ENCODE measurements at places on chromosomes 7 and 10.

- DNase-seq, result no peak
Observed at GRCh38 chr10:103982639-103983038, 15.7 kb downstream of the SLK start.

GRCh38 chr10:101708870-101709269 lies 13.9 kb upstream of the FBXW4 start:
- no peak for DNase-seq

DNA sequence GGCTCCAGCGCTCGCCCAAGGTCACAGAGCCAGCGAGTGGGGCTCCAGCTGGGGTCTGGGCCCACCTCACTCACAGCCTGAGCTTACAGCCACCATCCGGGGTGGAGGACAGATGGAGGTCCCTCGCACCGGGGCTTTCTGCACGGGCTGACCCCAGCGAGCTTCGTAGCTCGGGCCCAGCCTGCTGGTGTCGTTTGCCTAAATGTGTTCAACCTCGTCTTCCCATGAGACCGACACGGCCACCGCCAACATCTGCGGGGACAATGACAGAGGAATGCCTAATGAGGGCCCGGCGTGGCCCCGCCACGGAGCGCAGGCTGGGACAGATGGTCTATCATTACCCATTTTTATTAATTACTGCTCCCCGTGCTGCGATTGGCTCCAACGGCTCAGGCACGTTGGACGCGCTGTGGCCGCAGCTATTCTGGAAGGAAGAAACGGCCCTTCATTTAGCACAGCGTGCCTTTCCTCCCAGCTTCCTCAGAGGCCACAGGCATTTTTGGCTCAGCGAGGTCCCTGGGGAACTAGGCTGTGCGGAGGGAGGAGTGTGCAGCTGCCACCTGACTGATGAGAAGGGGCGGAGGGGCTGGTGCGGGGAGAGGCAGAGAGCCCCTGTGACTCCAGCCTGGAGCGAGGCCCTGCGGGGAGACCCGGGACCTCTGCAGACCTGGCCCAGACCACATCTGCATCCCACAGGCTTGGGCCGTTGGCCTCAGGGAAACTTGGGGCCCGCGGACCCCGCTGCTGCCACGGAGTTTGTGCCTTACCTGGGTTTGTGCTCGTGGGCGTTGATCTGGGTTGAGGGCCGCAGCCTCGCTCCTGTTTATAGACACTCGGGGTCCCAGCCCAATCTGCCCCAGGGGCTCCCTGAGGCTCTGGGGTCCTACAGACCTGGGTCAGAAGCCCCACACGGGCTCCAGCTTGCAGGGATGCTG lies 22.9 kb upstream of the ELFN1 start:
- no peak for DNase-seq

- no peak for DNase-seq
Observed at GRCh38 chr7:43232366-43232765, 119.9 kb downstream of the HECW1 start.

DNA sequence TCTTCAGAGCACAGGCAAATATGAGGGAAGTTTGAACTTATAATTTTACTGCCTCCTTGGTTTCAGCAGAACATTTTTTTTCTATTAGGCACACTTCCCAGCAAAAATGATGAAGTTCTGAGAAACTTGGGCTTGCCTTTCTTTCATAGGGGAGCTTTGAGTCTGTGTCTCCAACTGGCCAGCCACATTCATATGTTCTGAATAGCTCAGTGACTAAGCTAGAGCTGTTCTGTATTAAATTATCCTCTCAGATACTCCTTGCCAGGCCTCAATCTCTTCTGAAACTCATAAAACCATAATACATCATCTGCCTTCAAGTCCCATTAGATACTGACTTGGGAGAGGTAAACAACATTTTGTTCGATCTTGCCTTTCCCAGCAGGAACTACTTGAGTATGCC lies 476.5 kb downstream of the GPAM start:
- DNase-seq, result peak; percentile 31

- peak; percentile 81 for DNase-seq
Observed at GRCh38 chr7:39624935-39625694, 1.7 kb downstream of the RALA start.

- no peak for DNase-seq
Observed at GRCh38 chr7:79598351-79598750, 144.9 kb upstream of the MAGI2 start.

DNA sequence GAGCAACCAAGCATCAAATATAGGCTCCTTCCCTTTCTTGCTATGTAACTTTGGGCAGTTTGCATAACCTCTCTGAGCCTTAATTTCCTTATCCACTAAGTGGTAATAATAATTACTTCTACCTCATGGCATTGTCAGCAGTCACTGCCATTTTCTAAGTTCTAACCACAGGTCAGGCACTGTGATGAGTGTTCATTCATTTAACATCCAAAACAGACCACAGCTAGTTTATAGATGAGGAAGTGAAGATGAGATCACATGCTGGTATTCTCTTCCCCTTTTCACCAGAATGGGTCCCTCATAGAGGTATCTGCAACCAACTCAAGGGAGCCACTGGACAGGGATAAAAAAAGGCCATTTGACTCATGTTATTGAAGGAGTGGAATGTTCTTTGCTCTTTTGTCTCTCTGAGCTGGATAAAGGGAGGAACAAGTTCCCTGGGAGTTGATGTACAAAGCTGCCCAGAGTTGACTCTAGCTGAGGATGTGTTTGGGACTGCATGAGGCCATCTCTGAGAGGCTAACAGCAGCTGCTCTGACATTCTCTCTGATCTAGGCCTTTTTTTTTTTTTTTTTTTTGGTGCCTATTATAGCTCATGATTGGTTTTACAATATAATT lies 65.0 kb downstream of the DNAJC12 start:
- no peak for DNase-seq

DNA sequence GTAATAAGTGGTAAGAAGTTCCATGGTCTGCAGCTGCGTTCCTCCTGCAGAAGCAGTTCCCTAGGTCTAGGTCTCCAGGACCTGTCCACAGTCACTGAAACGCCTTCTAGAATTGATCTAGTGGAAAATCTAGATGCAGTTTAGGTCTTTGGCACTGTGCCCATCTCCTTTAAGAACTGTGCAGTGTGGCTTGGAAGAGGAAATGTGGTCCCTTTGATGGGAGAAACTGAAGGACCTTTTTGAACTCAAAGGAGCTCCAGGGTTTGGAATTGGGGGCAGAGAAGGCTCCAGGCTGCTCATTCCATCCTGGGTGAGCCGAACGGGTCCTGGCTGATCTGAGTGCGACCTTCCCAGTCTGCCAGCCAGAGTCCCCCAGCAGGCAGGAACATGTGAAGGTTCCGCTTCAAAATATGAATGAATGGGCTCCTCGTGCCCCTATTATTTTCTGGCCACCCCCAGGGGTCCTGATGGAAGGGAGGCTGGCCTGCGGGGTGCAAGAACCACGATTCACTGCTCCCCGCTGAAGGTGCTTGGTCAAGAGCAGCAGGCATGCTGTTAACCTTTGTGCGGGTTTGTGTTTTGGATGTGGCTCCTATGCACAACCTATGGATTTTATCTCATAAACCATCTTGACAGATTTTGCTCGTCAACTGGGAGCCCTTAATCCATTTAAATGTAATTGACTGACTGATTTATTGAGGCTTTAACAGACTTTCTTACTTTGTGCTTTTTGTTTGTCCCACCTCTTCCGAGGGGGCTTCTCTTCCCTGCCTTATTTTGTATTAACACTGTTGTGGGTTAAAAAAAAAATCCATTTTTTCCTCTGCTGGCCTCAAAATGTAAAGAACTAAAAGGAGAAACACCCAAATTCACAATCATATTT lies 36.7 kb downstream of the ZNF467 start:
- DNase-seq, result no peak

- peak; percentile 49 for DNase-seq
Observed at GRCh38 chr10:18240185-18240882, 100.1 kb downstream of the CACNB2 start.

- DNase-seq, result no peak
Observed at GRCh38 chr10:124641282-124642087, 102.7 kb downstream of the FAM53B start.

DNA sequence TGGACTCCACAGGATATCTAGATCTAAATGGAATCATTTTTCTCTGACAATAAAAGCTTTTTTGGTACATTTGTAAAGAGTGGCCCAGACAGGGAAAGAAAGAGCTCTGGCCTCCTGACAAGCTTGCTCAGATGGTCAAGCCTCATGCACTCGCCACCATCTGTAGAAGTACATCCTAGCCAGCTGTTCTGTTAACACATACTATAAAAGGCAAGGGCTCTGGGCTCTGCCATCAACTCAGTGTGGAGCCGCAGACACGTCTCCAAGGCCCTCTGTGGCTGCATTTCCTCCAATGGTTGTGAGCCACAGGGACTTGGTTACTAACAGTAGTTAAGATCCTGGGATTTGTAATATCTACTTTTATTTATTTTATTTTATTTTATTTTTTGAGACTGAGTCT lies 70.8 kb upstream of the KDM7A start:
- no peak for DNase-seq

DNA sequence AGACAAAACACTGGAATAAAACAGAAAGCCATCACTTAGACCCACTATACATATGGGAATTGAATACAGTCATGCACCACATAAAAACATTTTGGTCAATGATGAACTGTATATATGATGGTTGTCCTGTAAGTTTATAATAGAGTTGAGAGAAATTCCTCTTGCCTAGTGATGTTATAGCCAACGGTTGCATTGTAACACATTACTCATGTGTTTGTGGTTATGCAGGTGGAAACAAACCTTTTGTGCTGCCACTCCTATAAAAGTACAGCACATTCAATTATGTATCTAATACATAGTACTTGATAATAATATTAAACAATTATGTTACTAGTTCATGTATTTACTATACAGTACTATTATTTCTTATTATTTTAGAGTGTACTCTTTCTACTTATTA lies 381.2 kb upstream of the MBL2 start:
- DNase-seq, result no peak

GRCh38 chr7:50346545-50347497 lies 42.3 kb downstream of the IKZF1 start:
- no peak for DNase-seq

- DNase-seq, result no peak
Observed at GRCh38 chr7:50160206-50160605, 67.2 kb upstream of the ZPBP start.

GRCh38 chr7:105840981-105841749 lies 35.2 kb downstream of the ATXN7L1 start:
- no peak for DNase-seq

DNA sequence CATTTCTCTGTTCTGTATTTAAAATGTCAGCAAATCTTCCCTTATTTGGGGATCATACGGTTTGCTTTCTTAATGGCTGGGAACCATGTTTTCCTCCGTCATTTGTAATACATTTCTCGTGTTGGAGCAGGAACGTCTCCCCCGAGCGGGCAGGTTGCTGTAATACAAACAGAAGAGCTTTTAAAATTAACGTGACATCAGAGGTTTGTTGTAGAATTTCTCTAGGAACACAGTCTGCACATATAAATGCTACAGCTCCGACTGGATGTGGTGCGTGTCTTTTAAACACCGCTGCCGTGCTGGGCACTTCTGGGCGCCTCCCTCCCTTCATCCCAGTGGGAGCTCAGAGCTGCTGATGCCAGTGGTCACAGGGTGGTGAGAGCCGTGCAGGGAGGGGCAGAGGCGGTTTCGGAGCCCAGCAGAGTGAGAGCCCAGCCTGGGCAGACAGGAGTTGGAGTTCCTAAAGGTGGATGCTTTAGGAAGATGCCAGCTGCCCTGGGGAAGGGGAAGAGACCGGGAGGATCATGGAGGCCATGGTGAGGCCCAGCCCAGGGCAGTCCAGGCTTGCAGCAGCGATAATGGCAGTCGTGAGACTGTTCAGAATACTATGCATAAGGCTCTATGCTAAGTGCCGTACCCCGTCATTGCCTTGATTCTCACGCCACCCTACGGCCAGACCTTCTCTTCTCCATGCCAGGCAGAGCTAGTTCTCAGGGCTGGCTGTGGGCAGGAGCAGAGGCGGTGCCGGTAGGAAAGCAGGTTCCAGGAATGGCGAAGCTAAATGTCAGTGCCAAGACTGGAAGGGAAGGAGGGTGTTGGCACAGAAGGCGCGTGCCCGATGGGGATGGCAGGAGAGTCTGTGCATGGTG lies 96.2 kb downstream of the GLRX3 start:
- DNase-seq, result no peak

Data from AG09319 (cell line).